ENCODE measurements at places on chromosomes 1 and 21.

- DNase-seq: no peak
Measured at GRCh38 chr1:59390307-59390706, 93.4 kb downstream of the FGGY start.

- no peak for DNase-seq
Measured at GRCh38 chr1:211830055-211830327, 572 bp downstream of the LPGAT1 start.

- DNase-seq: no peak
Measured at GRCh38 chr21:44477712-44478111, 22.4 kb downstream of the LRRC3 start.

GRCh38 chr1:113654883-113655282, 104.4 kb downstream of the PHTF1 start:
- DNase-seq: no peak

DNA sequence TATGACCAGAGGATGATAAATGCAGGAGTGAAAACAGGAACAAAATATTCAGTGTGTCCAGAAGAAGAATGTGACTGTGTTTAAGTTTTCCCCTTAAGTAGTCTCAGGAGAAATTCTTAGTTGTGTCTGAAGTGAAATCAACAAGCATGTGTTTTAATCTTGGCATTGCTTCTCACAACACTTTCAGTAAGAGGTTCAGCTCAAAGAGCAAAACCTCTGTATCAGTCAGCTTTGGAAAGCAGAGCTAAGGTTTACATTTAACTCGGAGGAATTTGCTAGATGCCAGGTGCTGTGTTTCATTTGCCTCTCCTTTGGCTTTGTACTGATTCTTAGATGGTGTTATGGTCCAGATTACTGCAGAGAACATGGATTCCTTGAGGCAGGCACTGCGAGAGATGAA, 28.6 kb downstream of the CC2D1B start:
- DNase-seq: no peak

DNA sequence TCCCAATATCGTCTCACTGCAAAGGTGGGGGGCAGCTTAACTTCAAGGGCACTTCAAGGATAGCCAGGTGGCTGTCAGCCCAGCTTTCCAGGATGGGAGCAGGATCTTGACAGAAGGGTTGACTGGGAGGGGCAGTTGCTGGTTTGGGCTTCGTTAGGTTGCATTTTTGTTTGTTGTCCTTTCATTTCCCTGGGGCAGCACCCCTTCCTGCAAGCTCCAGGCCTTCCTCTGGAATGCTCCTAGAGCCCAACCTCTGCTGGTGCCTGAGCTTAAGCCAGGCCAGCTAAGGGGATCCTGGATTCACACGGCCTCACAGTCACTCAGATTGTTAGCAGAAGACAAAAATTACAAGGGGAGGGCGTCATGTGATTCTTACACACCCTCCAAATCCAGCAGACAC, 4.1 kb upstream of the OLIG2 start:
- no peak for DNase-seq

GRCh38 chr1:30907481-30908315, 860 bp downstream of the SDC3 start:
- no peak for DNase-seq

GRCh38 chr1:179230721-179231120, 1.2 kb upstream of the ABL2 start:
- DNase-seq: no peak

DNA sequence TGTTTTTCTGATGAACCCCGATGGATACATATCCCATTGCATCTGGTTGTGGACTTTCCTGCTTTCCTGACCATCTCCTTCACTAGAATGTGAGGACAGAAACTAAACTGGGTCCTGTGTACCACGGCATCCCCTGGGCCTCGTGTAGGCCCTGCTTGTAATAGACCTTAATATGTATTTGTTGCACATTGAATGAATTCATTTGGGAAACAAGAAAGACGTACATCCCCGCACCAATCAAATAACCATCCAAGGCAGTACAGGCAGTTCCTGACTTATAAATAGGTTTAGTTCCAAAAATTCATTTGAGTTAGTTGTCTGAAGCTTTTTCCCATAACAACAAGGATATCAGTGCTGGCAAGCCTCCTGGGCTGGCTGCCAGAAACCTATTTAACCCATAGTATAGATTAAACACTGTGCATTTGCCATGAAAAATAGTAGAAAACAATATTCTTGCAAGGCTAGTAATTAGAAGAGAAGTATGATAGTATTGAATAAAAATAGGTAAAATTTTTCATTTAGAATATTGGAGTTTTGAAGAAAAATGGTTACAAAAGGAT, 81.8 kb upstream of the CD34 start:
- DNase-seq: no peak

DNA sequence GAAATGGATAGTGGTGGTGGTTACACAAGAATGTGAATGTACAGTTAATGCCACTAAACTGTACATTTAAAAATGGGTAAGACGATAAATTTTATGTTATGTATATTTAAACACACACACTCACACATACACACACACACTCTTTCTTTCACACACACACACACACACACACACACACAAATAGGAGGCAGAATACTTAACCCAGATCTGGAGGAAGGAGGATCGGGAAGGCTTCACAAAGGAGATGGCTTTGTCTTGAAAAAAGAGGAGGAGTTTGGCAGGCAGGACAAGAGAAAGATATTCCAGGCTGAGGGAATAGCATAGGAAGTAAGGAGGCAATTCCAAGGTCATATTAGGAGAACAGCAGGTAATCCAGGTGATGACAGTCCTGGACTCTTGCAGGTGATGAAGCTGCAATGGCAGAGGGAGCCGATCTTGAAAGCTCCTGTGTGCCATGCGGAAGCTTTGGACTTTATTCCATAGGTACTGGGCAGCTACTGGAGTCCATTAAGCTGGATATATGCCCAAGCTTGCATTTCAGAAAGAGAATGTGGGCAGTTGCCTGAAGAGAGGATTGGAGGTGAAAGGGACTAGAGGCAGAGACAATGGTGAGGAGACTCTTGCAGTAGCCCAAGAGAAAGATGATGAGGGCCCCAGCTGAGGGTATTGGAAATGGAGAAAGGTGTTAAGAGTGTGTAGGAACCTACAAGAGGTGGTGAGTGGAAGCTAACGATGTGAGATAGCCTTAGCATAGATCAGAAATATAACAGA, 15.4 kb upstream of the LYST start:
- no peak for DNase-seq

DNA sequence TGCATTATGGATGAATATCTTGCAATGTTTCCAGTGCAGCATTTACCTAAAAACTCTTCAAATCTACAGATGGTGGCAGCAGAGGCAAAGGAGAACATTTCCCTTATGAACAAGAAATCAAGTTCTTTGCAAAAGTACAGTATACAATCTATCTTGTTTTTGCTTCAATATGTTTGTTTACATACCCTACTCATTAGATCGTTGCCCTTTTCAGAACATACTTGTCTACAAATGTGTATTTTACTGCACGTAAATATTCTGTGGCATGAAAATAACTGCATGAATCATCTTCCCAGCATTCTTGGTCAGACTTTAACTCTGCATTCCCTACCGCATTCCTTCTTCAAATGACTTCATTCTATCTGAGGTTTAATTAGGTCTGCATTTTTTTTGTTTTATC, 212.7 kb downstream of the ZP4 start:
- no peak for DNase-seq

Data from GM12892 (cell line).